NCI-H1417 treated with DMSO at 0.1 percent for 48 hours (cell line): ENCODE measurements at places on chromosomes 13 and 19.

DNA sequence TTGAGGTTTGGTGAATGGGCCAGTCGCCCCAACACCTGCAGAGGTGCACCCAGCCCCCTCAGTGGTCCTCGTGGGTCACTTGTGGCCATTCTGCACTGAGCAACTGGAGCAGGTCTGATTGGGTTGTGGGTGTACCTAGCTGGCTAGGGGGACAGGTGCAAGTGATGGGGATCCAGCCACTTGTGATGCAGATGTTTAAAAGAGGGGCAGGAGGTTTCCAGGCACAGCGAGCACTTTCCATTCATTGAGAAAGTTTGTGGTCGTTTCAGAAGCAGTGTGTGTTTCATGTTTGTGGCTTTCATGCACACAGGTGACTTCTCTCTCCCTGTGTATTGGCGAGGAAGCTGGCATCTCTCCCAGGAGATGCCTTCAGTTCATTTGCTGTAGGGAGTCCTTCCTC lies 34.7 kb downstream of the TSSK6 start:
- no peak for DNase-seq

DNA sequence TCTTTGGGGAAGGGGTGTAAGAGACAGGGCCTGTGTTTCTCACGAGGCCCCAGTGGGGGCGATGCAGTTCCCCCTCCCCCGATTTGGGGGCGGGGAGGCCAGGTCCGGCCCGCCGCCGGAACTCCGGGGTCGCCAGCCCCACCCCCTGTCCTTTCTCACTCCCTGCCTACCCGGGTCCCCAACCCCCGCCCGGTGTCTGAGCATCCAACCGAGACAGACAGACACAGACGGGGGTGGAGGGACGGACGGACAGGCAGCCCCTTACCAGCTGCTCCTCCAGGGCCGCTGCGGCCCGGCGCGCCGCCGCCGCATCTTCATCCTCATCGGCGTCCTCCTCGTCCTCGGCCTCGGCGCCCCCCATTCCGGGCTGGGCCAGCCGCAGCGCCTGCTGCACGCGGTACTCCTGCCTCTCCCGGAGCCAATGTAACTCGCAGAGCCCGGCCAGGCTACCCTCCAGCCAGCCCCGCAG lies 397 bp downstream of the DACT3 start:
- no peak for DNase-seq

- DNase-seq: no peak
Measured at GRCh38 chr19:29117926-29118325, 95.0 kb downstream of the UQCRFS1 start.

- no peak for DNase-seq
Measured at GRCh38 chr13:91776611-91777193, 378.3 kb downstream of the GPC5 start.

- DNase-seq: no peak
Measured at GRCh38 chr13:97116754-97117153, 105.4 kb upstream of the MBNL2 start.

- no peak for DNase-seq
Measured at GRCh38 chr19:1166872-1167573, 7.0 kb downstream of the SBNO2 start.

- no peak for DNase-seq
Measured at GRCh38 chr19:46618670-46619231, 6.1 kb downstream of the PTGIR start.

DNA sequence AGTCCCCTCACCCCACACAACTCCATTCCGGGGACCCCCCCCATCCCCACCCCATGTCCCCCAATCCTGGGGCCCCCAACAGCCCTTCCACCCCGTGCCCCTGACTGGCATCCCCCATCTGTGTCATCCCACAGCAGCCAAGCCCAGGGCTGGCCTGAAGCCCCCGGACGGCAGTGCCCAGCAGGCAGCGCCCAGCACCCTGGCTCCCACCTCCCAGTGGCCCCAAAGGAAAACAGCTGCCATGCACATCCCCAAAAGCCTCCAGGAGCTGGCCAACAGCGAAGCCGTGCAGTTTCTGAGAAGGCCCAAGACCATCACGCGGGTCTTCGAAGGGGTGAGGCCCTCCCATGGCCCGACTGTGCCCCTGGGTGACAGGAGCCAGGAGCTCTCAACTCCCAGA lies 1.4 kb downstream of the SYNGR4 start:
- DNase-seq: no peak

DNA sequence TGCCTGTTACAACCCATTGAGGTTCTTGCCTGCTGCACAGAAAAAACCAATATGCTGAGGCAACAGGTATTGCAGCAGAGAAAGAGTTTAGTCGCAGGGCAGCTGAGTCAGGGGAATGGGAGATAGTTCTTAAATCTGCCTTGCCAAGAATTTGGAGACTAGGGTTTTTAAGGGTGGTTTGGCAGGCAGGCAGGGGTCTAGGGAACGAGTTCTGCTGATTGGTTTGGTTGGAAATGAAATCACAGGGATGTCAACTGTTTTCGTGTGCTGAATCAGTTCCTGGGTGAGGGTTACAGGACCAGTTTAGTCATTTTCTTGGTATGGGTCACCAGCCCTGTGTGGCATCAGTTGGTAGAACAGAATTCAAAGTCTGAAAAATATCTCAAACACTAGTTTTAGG lies 36.6 kb downstream of the PDS5B start:
- no peak for DNase-seq

DNA sequence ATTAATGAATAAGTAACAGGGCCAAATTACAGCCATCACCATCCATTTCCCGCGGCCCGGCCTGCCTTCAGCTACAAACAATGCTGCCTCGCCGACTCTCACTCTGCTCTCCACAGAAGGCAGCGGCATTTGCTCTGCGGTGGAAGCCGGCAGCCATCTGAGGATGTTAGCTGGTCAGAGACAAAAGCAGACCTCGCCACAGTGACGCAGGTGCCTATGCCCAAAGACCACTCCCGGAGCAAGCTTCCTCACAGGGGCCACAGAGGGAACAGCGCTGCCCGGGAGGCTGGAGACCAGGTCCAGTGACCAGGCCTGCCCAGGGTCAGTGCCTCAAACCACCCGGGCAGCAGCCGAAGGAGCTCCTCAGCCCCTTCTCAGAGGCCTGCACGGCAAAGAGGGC lies 16.4 kb downstream of the PEPD start:
- DNase-seq: no peak

- DNase-seq: no peak
Measured at GRCh38 chr13:97258801-97259200, 36.7 kb downstream of the MBNL2 start.

DNA sequence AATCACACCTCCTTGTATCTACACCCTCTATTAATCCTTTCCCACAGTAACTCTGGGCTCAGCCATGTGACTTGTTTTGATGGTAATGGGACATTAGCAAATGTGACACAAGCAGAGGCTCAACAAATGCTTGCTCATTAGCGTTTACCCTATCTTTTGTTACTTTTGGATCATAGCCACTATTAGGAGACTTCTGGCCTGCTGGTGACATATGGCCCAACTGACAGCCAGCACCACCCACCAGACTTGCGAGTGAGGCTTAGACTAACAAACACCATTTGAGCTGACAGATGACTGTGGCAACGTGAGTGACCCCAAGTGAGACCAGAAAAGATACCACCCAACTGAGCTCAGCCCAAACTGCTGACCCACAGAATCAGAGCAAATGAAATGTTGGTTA lies 154.1 kb downstream of the OLFM4 start:
- no peak for DNase-seq

DNA sequence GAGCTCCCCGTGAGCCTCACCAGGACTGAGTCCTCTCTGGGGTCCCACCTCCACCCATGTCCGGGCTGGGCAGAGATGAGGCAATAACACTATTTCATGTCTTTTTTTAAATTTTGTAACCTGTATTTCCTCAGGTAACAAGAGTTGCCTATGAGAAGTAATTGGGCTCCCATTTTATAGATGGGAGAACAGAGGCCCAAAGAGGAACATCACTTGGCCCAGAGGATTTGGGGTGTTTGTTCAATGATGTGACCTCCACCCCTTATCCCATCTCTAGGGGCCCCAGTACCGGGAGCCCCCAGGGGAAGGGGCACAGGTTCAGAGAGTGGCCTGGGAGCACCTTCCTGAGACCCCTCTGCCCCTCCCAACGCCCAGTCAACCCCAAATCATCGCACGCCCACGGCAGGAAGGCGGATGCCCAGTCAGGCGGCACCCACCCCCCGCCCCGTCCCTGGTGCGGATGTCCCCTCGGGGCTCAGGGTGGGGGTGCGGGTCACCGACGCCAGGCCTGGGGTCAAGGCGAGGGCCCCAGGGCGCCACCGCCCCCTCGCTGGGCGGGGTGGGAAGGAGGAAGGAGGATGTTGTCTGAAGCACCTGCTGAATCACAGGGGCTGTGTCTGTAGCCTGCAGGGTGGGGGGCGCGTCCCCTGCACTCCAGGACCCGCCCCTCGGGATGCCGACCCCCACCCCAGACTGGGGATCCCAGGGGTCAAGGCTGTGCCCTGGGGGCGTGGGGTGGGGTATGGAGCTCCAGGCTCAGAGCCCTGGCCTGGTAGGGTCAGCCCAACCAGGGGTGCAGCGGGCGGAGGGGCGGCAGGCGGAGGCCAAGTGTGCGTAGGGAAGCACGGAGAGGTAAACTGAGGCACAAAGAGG lies 9.0 kb upstream of the CIRBP start:
- no peak for DNase-seq

DNA sequence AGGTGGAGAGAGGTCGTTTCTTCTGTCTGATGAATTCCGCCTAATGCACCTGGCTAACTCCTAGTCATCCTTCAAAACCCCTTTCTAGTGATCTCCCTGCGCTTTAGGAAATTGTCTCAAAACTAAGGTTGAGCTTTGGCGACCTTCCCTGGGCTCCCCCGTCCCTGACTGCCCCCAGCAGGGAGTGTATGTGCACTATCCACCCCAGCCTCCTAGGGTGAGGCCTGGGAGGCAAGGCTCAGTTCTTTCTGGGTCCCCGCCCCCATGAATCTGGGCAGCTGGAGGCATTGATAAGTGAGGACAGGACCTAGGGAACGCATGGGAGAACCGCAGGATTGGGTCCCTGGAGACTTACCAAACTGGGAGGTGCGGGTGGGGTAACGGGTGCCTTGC lies 378 bp downstream of the TLE6 start:
- DNase-seq: no peak

DNA sequence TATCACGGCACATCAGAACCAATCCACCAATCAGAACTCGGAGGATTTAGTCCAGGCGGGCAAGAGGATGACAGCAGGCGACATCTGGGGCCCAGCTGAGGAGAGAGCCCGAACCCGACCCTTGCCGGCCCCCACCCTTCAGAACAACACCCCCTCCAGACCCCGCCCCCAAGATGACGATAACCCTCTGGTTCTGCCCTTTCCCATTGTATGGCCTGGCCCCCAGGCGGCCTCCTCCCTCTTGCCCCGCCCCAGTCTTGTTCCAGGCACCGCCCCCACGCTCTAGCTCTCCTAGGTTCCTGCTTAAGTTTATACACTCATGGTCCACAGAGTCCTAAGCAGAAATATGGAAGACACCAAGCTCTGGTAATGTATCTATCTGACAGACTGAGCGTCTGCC lies 2.8 kb upstream of the ZNF83 start:
- DNase-seq: no peak

GRCh38 chr13:88314496-88314895 lies 643.3 kb downstream of the SLITRK5 start:
- no peak for DNase-seq

GRCh38 chr13:80939581-80939980 lies 598.7 kb upstream of the SPRY2 start:
- no peak for DNase-seq

DNA sequence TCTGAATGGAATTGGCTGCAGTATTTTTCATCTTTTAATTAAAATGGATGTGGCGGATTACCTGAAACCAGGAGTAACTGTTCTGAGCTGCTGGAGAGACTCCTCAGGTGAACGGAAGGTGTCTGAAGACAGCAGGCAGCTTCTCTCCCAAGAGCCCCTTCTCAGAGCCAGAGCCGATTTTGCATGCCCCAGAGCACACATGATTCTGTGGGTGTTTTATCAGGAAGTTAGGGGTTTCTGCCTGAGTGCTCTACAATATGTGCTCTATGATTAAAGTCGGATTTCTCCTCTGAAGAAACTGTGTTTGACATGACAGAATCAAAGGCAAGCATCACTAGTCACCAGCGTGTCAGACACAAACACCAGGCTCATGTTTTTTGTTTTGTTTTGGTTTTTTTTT lies 60.7 kb upstream of the MCF2L start:
- DNase-seq: no peak

DNA sequence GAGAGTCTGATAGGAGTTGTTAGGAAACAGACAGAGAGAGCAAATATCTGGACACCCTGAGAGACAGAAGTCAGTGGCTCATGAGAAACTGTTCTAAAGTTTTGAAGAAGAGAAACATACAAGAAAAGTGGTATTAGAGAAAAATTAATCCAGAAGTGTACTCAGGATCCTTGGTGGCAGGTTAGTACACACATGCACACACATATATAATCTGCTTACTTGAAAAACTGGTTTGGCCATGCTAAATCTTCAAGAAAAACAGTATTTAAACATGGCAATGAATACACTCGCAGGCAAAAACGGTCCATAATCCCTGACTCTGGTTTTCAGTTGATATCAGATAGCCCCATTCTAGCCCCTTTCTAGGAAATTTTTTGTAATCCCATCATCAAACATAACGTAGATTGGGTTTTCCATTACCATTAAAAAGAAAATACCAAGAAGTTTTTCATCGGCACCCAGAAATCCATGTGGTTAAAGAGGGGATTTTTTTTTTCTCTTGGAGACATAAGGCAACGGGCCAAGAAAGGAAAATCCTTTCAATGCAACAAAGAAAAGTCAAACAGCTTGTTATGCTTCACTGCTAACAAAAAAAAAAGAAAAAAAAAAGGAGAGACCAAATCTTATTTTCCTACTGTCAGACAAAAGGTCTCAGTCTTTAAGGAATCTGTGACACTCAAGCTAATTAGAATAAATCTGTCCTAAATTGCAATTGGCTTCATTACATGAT lies 178.0 kb upstream of the MIR17HG start:
- DNase-seq: no peak

- no peak for DNase-seq
Measured at GRCh38 chr13:42380420-42381164, 108.6 kb downstream of the AKAP11 start.

DNA sequence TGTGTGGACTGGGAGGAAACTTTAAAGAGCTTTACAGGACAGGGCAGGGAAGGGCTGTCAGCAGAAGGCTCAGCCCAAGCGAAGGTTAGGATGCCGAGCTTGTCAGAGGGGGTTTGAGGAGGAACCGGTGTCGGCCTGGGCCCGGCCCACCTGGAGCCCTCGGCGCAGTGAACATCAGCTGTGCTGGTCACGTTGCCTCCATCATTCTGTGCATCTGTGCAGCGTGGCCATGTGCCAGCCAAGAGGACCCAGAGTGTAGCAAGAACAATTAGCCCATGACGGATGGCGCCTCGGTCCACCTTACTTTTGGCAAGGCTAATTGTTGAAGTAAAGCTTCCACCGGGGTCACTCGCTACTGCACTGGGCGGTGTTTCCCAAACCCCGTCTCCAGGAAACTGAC lies 161.4 kb downstream of the PTPRS start:
- DNase-seq: no peak
